Activated T-cell treated with anti-CD3 and anti-CD28 coated beads, Interleukin-2, amount 50 U/mL, for 1 hour (primary cell): ENCODE measurements at places on chromosomes 2 and 18.

DNA sequence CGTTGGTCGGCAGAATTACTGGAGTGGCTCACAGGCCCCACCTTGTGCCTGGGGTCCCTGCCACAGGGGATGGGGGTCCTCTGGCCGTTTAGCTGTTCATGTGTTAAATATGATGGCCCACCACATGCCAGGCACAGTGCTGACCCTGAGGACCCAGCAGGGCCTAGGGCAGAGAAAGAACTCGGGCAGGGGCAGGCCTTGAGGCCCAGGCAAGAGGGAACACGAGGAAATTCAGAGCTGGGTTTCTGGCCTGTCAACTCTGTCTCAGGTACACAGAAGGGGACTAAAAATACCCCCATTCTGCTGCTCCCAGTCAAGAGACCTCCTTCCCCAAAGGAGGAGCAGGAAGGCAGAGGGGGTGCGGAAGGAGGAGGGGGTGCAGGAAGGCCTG lies 66.2 kb downstream of the DNMT3A start:
- no peak for DNase-seq

DNA sequence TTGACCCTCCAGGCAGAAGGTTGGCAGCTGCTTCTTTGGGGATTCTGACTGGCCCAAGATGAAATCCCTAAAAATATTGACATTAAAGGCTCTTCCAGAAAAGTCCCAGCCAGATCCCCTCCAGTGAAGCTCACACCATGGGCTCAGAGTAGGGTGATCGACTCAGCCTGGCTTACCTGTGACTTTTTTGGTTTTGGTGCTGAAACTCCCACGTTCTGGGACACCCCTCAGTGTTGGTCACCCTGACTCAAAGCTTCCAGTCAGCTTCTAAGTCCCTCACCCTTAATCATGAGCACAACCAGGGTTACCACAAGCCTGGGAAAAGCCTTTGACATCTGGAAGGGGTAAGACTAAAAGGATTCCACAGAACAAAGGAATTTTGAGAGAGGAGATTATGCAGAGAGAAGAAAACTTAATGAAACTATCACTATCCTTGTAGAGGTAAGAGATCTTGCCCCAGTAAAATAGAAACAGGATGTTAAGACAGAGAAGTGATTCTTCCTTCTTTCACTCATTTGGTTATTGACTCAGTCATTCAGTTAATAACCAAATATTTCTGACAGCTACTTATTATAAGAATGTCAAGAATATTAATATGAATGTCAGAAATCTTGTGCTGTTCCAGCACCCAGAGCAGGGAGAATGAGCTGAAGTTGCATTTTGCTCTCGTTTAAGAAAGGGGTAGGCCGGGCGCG lies 66.8 kb upstream of the SEC11C start:
- DNase-seq = no peak

GRCh38 chr2:70964596-70965386 lies 13.6 kb upstream of the ANKRD53 start:
- DNase-seq = peak; percentile 86

GRCh38 chr2:229022652-229023051 lies 248.4 kb downstream of the PID1 start:
- DNase-seq = no peak

DNA sequence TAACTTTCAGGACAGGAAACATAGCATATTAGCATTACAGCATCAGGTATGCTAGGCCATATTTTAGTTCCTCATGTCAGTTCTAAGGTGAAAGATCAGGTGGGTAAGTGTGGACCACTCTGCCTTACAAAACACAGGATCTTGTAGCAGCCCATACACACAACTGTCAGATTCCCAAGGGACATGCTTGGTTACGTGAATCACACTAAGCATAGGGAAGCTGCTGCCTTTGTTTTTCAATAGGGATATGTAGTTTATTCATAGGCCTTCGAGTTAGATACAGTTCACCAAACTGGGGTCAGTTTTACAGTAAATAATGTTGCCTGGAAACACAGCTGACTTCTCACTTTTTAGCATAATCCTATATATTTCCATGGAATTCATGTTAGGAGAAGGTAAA lies 116.1 kb upstream of the OTX1 start:
- no peak for DNase-seq

GRCh38 chr18:48408111-48408726 lies 964 bp downstream of the ZBTB7C start:
- DNase-seq = no peak

DNA sequence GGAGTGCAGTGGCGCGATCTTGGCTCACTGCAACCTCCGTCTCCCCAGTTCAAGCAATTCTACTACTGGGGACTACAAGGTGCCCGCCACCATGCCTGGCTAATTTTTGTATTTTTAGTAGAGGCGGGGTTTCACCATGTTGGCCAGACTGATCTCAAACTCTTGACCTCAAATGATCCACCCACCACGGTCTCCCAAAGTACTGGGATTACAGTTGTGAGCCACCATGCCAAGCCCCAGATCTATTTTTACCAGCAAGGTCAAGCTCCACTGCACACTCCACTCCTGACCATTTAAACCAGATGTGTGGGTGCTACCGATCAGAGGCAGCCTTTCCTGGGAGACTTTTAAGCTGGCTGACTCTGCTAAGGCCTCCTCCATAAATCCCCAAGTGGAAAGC lies 67.5 kb upstream of the CD226 start:
- DNase-seq = no peak

- DNase-seq = no peak
Measured at GRCh38 chr2:39608686-39609441, 56.9 kb upstream of the TMEM178A start.

DNA sequence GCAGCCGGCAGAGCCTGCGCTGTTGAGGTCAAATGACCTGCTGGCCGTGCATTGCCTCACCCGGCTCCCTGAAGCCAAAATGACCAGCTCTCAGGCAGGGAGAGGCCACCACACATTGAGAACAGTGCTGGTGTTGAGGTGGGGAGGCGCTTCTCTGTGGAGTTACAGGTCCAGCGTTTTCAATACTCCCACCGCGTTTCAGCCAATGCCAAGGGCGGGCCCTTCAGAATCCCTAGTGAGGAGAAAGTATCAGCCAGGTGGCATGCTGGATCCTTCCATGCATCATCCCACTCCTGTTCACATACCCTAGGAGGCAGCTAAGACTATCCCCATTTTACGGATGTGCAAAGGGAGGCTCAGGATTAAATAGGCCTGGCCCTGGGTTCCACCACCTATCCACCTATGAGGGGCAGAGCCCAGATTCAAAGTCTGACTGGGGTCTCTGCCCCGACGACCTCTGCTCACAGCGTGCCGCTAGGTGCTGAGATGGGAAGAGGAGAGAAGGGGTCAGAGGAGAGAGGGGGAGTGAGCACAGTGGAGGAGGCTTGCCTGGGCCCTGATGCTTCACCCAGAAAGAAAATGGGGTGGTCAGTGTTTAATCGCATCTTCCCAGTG lies 137.6 kb upstream of the ID2 start:
- DNase-seq = no peak

GRCh38 chr2:126657148-126657635 lies 1.2 kb downstream of the GYPC start:
- peak; percentile 62 for DNase-seq
